Liver (tissue), 10 donors: ENCODE measurements at places on chromosomes 4 and X. TPM values are rescaled to one million over a fixed set of nuclear protein-coding genes. Genes with fewer than 3 reads are reported as not detected.

DNA sequence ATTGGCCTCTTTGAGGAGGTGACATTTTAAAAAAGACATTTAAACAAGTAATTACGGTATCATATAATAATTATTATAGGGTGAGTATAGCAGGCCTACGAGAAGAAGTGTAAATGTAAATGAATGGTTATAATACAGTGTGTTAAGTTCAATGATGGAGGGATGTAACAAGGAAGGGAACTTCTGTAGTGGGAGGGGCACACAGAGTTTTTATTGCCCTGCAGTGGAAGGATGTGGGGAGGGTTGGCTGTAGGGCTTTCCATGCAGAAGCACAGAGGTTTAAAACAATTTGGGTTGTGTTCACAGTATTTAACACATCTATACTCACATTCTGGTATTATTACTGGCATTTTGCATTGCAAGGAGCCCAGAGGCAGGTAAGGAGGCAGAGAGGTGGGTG lies 41.1 kb downstream of the AFF1 start:
- H3K36me3 ChIP-seq = no peaks in the 10 kb centered on the region
- DNase-seq = no peak
- peaks cover 38% of the 10 kb centered on the region for H3K4me1 ChIP-seq

The HDAC8 gene
- 15.2 TPM for polyA plus RNA-seq

The NLGN3 gene
- polyA plus RNA-seq = 0.11 TPM

GRCh38 chr4:38782452-38783108 lies at the start of gene TLR10:
Gene TLR10, minus strand, starts transcription at chr4:38782990. Its CDS starts 7,400 bp downstream, at chr4:38775590.
- no peak for DNase-seq
- no peak within 1 kb of the TSS for H3K4me3 ChIP-seq
- H3K27ac ChIP-seq = no peak within 1 kb of the TSS
- H3K27me3 ChIP-seq = no peaks in the 10 kb centered on the region
- H3K36me3 ChIP-seq = no peaks in the 10 kb centered on the region
- no peaks in the 10 kb centered on the region for H3K4me1 ChIP-seq

The CXorf49 gene
- polyA plus RNA-seq = not detected

The ASMT gene
- not detected for polyA plus RNA-seq

The ZFP92 gene
- 0.24 TPM for polyA plus RNA-seq

The EGF gene
- polyA plus RNA-seq = not detected

The F8A3 gene
- 0.33 TPM for polyA plus RNA-seq

- no peaks in the 10 kb centered on the region for H3K27me3 ChIP-seq
- no peak for DNase-seq
- no peaks in the 10 kb centered on the region for H3K36me3 ChIP-seq
- H3K4me1 ChIP-seq = no peaks in the 10 kb centered on the region
- H3K27ac ChIP-seq = no peak overlapping the region
Observed at GRCh38 chr4:55503169-55503568, 43.5 kb downstream of the CLOCK start.

- H3K27me3 ChIP-seq = no peaks in the 10 kb centered on the region
- H3K4me1 ChIP-seq = no peaks in the 10 kb centered on the region
- DNase-seq = no peak
- no peaks in the 10 kb centered on the region for H3K36me3 ChIP-seq
- H3K27ac ChIP-seq = no peak overlapping the region
Observed at GRCh38 chrX:44619039-44619438, 76.4 kb upstream of the FUNDC1 start.

- no peaks in the 10 kb centered on the region for H3K36me3 ChIP-seq
- no peak overlapping the region for H3K4me3 ChIP-seq
- H3K27me3 ChIP-seq = no peaks in the 10 kb centered on the region
- DNase-seq = no peak
Observed at GRCh38 chr4:81684352-81684751, 212.6 kb upstream of the RASGEF1B start.

GRCh38 chr4:175542786-175543185 lies 269.3 kb downstream of the GPM6A start:
- no peaks in the 10 kb centered on the region for H3K27me3 ChIP-seq
- no peak overlapping the region for H3K27ac ChIP-seq
- DNase-seq = no peak

- H3K4me3 ChIP-seq = no peak overlapping the region
- no peak overlapping the region for H3K27ac ChIP-seq
- H3K4me1 ChIP-seq = no peaks in the 10 kb centered on the region
- DNase-seq = no peak
- no peaks in the 10 kb centered on the region for H3K36me3 ChIP-seq
Observed at GRCh38 chr4:182063651-182064050, 179.6 kb upstream of the TENM3 start.

DNA sequence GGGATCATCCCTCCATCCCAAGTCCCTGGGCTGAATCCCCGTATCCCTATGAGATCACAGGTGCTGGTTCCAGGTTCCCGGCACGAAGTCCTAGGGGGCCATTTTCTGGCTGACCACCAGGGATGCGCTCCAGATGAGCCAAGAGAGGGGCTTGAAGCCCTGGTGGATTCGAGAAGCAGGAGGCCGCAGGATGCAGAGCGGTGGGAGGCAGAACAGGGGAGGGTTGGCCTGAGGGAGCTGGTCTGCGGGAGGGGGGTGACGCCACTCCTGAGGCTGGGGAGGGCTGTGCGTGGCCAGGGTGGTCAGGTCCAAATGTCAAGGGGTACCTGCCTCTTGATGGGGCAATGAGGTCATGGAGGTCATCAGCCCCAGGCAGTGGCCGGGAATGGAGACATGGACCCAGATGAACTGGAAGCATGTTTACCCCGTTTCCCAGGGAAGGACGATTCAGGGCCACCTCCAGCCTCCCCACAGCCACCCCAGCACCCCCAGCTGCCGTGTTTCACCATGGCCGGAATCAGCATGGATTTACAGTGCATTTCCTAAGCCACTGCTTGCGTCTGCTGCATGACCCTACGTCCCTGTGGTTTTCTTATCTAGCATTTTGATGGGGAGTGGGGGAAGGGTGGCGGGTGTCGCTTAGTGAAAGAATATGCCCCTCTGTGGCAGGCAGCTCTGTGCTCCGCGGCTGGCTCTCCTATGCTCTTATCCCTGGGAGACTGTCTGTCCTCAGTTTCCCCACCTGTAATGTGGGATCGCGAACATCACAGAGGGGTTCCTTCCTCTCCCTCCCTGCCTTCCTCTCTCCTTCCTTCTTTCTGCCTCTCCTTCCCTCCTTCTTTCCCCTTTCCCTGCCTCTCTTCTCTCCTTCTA lies 17.0 kb upstream of the HTRA3 start:
- H3K27ac ChIP-seq = no peak overlapping the region
- no peaks in the 10 kb centered on the region for H3K27me3 ChIP-seq
- no peak overlapping the region for H3K4me3 ChIP-seq
- peaks cover 6% of the 10 kb centered on the region for H3K4me1 ChIP-seq
- H3K36me3 ChIP-seq = no peaks in the 10 kb centered on the region

DNA sequence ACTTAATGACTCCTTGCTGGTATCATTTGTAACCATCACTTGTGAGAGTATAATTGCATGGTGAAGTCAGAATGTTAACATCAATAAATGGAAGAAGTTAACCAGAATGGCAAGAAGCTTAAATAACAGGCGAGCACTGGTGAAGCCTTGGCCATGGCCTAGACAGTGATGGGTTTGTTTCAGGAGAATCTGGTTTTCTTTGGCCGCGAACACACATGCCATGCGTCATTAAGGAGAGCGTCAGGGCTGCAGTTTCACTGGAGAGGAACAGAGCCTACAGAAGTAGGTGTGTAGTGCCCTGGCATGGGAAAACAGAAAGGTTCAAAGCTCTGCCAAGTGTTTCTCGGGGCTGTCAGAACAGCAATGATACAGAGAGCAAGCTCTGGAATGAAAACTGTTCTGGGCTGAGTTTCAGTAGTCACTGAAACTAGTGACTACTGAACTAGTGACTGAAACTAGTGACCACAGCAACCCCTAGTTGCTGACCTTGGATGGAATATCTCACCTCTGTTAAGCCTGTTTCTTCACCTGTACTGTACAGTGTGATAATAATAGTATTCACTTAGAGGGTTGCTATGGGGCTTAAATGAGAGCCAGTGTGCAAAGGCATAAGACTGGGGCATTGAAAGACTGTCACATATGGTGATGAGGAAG lies 93.8 kb downstream of the C4orf51 start:
- H3K27ac ChIP-seq = no peak overlapping the region
- H3K27me3 ChIP-seq = no peaks in the 10 kb centered on the region
- H3K36me3 ChIP-seq = no peaks in the 10 kb centered on the region
- no peak overlapping the region for H3K4me3 ChIP-seq
- no peak for DNase-seq

DNA sequence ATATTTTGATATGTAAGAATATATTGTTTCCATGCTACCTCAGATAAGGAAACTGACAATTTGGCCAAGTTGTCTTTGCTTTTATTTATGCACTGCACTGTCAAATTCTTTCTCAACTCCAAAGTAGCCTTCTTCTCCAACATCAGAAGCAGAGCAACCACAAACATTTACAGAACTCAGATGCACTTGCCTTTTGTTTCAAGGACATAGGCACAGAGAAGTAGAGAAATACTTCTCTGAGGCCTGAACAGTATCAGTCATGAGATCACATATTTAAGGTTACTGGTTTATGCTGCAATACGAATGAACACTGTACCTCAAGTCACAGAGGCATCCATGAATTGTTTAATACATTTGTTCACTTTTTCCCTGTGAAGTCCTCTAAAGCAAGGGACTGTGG lies 606.1 kb upstream of the SLIT2 start:
- H3K36me3 ChIP-seq = no peaks in the 10 kb centered on the region
- no peak overlapping the region for H3K4me3 ChIP-seq
- H3K27me3 ChIP-seq = no peaks in the 10 kb centered on the region
- no peak overlapping the region for H3K27ac ChIP-seq
- no peak for DNase-seq
- no peaks in the 10 kb centered on the region for H3K4me1 ChIP-seq

The CCDC160 gene
- not detected for polyA plus RNA-seq

DNA sequence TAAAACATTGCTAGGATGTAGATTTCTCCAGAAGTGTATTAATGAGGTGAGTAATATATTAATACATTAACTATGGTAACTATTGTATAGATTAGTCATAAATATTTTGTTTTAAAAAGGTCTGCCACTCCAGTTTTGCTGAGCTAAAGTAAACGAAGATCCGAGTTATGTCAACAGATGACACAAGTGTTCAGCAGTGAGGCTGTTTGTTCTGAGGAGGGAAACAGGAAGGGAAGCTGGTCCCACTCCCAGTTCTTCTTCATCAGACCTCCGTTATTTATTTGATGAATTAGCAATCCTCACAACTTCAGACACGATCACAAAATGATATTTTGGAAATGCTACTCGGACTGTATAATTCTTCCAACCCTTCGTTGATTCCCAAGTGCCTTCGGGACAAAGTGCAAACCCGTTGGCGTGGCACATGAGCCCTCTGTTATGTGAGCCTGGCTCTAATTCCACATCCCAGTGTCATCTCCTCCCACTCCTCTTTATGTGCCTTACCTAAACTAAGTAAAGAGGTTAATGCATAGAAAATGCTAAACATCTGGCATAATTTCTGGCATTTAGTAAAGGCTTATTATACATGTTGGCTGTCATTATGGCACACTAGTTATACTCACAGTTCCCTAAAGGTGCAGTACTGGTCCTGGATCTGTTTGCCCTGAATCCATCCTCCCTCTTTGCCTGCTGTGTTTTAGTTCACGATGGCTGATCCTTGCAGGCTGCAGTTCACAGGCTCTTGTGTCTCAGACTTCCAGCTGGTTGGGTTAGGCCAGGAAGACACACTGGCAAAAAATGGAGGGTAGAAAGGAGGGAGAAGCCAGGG lies 190.6 kb upstream of the LNX1 start:
- H3K4me1 ChIP-seq = peaks cover 16% of the 10 kb centered on the region
- H3K27me3 ChIP-seq = no peaks in the 10 kb centered on the region
- no peaks in the 10 kb centered on the region for H3K36me3 ChIP-seq
- H3K4me3 ChIP-seq = no peak overlapping the region
- H3K27ac ChIP-seq = peak overlapping the region; percentile 52

The KCND1 gene
- 0.28 TPM for polyA plus RNA-seq

GRCh38 chr4:188246488-188246887 lies 107.2 kb downstream of the TRIML1 start:
- no peaks in the 10 kb centered on the region for H3K4me1 ChIP-seq
- no peaks in the 10 kb centered on the region for H3K36me3 ChIP-seq
- H3K27me3 ChIP-seq = peaks cover 2% of the 10 kb centered on the region
- no peak for DNase-seq

GRCh38 chr4:122992057-122992456 lies 69.7 kb upstream of the NUDT6 start:
- H3K4me3 ChIP-seq = no peak overlapping the region
- H3K27me3 ChIP-seq = no peaks in the 10 kb centered on the region
- H3K4me1 ChIP-seq = no peaks in the 10 kb centered on the region

The ATP2B3 gene
- polyA plus RNA-seq = not detected

GRCh38 chr4:168441412-168441811 lies 38.9 kb downstream of the DDX60L start:
- no peak for DNase-seq
- H3K27ac ChIP-seq = no peak overlapping the region
- no peaks in the 10 kb centered on the region for H3K4me1 ChIP-seq
- no peaks in the 10 kb centered on the region for H3K27me3 ChIP-seq
- H3K4me3 ChIP-seq = no peak overlapping the region

- H3K36me3 ChIP-seq = no peaks in the 10 kb centered on the region
- H3K27ac ChIP-seq = no peak overlapping the region
- no peaks in the 10 kb centered on the region for H3K27me3 ChIP-seq
- H3K4me1 ChIP-seq = peaks cover 4% of the 10 kb centered on the region
- H3K4me3 ChIP-seq = no peak overlapping the region
Observed at GRCh38 chrX:29617725-29618124, 597.6 kb upstream of the MAGEB2 start.

The PSAPL1 gene
- not detected for polyA plus RNA-seq

- no peaks in the 10 kb centered on the region for H3K36me3 ChIP-seq
- no peak overlapping the region for H3K27ac ChIP-seq
- no peaks in the 10 kb centered on the region for H3K27me3 ChIP-seq
- DNase-seq = no peak
- H3K4me3 ChIP-seq = no peak overlapping the region
Observed at GRCh38 chrX:143781103-143781502, 60.6 kb upstream of the SPANXN2 start.

DNA sequence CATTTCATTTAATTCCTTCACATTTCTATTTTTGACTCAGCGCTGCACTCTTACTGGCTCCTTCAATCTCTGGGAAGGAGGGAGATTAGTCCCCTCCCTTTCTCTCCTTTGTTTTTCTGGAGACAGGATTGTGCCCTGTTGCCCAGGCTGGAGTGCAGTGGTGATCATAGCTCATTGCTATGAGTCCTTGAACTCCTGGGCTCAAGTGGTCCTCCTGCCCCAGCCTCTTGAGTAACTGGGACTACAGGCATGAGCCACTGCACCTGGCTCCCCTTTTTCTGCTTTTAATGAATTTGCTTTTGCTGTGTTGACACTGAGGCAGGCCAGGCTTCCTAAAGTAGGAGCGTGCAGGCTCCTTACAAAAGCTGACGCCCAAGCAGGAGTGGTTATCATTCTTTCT lies 10.5 kb downstream of the TBC1D14 start:
- H3K4me1 ChIP-seq = peaks cover 53% of the 10 kb centered on the region
- H3K4me3 ChIP-seq = no peak overlapping the region
- peak overlapping the region; percentile 15 for H3K27ac ChIP-seq
- H3K36me3 ChIP-seq = peaks cover 2% of the 10 kb centered on the region
- H3K27me3 ChIP-seq = no peaks in the 10 kb centered on the region

GRCh38 chrX:120755066-120755846 lies 120.4 kb downstream of the CT47B1 start:
- H3K27me3 ChIP-seq = no peaks in the 10 kb centered on the region
- peak; percentile 38 for DNase-seq
- H3K4me1 ChIP-seq = peaks cover 11% of the 10 kb centered on the region
- no peak overlapping the region for H3K4me3 ChIP-seq
